ENCODE measurements at places on chromosomes 6 and 20. TPM values are rescaled to one million over a fixed set of nuclear protein-coding genes. Genes with fewer than 3 reads are reported as not detected.
A peak's percentile ranks its signal among the peaks of the same experiment; 100 is the strongest.

The RIMS4 gene
- total RNA-seq = 4.1 TPM

The CLIC1 gene
- total RNA-seq = 305 TPM

The FNDC11 gene
- 1.5 TPM for total RNA-seq

The WTAP gene
- 126 TPM for total RNA-seq

The HLA-DMB gene
- total RNA-seq = 0.59 TPM

The NT5E gene
- total RNA-seq = 0.28 TPM

The RAB44 gene
- total RNA-seq = not detected

GRCh38 chr6:130697271-130697994 lies 129.8 kb upstream of the SMLR1 start:
- no peaks in the 10 kb centered on the region for H3K36me3 ChIP-seq
- no peaks in the 10 kb centered on the region for H3K27me3 ChIP-seq
- peaks cover 8% of the 10 kb centered on the region for H3K4me1 ChIP-seq
- no peak for DNase-seq

- peaks cover 2% of the 10 kb centered on the region for H3K27me3 ChIP-seq
- peak overlapping the region; percentile 57 for H3K27ac ChIP-seq
- no peak overlapping the region for H3K4me3 ChIP-seq
- peaks cover 8% of the 10 kb centered on the region for H3K4me1 ChIP-seq
- peak; percentile 84 for DNase-seq
- no peaks in the 10 kb centered on the region for H3K36me3 ChIP-seq
Measured at GRCh38 chr6:36123270-36124139, 6.8 kb upstream of the MAPK13 start.

DNA sequence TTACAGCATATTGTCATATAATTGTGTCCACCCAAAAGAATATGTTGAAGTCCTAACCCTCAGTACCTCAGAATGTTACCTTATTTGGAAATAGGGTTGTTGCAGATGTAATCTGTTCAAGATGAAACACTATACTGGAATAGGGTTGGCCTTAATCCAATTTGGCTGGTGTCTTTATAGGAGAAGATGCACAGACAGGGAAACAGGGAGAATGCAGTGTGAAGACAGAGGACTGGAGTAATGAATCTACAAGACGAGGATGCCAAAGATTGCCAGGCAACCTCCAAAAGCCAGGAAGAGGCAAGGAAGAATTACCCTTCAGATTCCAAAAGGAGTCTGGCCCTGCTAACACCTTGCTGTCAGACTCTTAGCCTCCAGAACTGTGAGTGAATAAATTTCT lies 482.9 kb downstream of the PTPRT start:
- peaks cover 3% of the 10 kb centered on the region for H3K36me3 ChIP-seq
- H3K4me3 ChIP-seq = no peak overlapping the region
- H3K27me3 ChIP-seq = peaks cover 5% of the 10 kb centered on the region
- no peak overlapping the region for H3K27ac ChIP-seq

- H3K27me3 ChIP-seq = no peaks in the 10 kb centered on the region
- no peak for DNase-seq
- H3K36me3 ChIP-seq = no peaks in the 10 kb centered on the region
Measured at GRCh38 chr20:38395165-38395564, 40.0 kb downstream of the SNHG17 start.

DNA sequence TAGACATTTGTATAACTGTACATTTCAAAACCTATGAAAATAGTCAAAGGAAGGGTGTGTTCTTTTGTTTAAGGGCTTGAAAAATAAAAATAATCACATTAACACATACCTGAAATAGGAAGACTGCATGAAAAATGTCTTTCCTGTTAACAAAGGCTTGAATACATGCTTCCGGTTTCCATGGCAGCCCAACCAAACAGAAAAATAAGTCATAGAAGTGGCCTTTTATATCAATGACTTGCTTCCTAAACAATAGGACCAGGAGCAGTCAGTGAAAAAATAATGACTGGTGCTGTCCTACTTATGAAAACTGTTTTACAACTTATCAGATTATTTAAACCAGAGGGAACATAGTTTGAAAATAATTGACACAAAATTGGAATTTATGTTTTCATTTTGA lies 412.6 kb upstream of the PLCB4 start:
- no peak for DNase-seq
- H3K4me3 ChIP-seq = no peak overlapping the region
- H3K36me3 ChIP-seq = peaks cover 6% of the 10 kb centered on the region
- H3K4me1 ChIP-seq = peaks cover 15% of the 10 kb centered on the region
- H3K27me3 ChIP-seq = no peaks in the 10 kb centered on the region

- no peaks in the 10 kb centered on the region for H3K4me1 ChIP-seq
- no peak overlapping the region for H3K4me3 ChIP-seq
- H3K36me3 ChIP-seq = no peaks in the 10 kb centered on the region
- H3K27me3 ChIP-seq = peaks cover 16% of the 10 kb centered on the region
Measured at GRCh38 chr6:159399751-159400221, 230.6 kb downstream of the FNDC1 start.

DNA sequence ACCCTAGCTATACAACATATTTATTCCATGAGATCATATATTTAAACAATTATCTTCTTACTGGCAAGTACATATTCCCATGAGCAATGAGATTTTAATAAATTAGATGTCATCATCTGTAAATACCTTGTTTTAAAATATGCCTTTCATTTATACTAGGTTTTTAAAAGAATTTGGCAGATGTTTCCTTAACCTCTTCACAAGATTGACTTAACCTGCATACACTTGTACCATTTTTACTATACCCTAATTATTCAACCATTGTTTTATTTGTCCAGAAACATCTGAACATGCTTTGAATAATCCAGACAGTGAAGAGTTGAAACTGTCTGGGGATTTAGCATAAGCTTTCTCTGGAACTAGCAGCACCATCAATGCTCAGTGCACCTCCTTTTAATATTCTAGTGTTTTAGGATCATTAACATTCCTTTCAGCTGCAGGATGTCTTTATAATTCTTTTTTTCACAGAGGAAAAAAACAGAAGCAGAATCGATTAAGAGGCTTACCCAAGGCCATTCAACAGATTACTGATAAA lies 188.0 kb upstream of the TENT5A start:
- H3K27ac ChIP-seq = no peak overlapping the region
- H3K27me3 ChIP-seq = no peaks in the 10 kb centered on the region
- H3K36me3 ChIP-seq = no peaks in the 10 kb centered on the region
- no peak overlapping the region for H3K4me3 ChIP-seq
- DNase-seq = no peak

GRCh38 chr20:38805958-38806854 lies 709 bp downstream of the PPP1R16B start:
- DNase-seq = peak; percentile 23
- no peaks in the 10 kb centered on the region for H3K36me3 ChIP-seq
- H3K4me3 ChIP-seq = peak overlapping the region; percentile 87
- no peak overlapping the region for H3K27ac ChIP-seq
- peaks cover 27% of the 10 kb centered on the region for H3K4me1 ChIP-seq
- H3K27me3 ChIP-seq = peaks cover 47% of the 10 kb centered on the region

- no peak overlapping the region for H3K27ac ChIP-seq
- DNase-seq = no peak
- peaks cover 9% of the 10 kb centered on the region for H3K4me1 ChIP-seq
- H3K36me3 ChIP-seq = no peaks in the 10 kb centered on the region
- H3K4me3 ChIP-seq = no peak overlapping the region
Measured at GRCh38 chr20:57093766-57094165, 172.7 kb downstream of the BMP7 start.

GRCh38 chr6:106118835-106119431 lies 32.8 kb downstream of the PRDM1 start:
- no peaks in the 10 kb centered on the region for H3K36me3 ChIP-seq
- H3K4me1 ChIP-seq = peaks cover 11% of the 10 kb centered on the region
- H3K4me3 ChIP-seq = no peak overlapping the region
- no peak for DNase-seq
- H3K27ac ChIP-seq = no peak overlapping the region

- peaks cover 46% of the 10 kb centered on the region for H3K27me3 ChIP-seq
- DNase-seq = no peak
- peaks cover 20% of the 10 kb centered on the region for H3K4me1 ChIP-seq
- H3K4me3 ChIP-seq = peak overlapping the region; percentile 38
- no peaks in the 10 kb centered on the region for H3K36me3 ChIP-seq
- H3K27ac ChIP-seq = no peak overlapping the region
Measured at GRCh38 chr6:136987526-136987925, 57.2 kb downstream of the IL20RA start.

GRCh38 chr6:169253337-169254238 lies at the start of gene THBS2:
Gene THBS2 (minus strand): TSS chr6:169253846. CDS start chr6:169250784, 3,062 bp downstream.
- H3K27me3 ChIP-seq = peaks cover 77% of the 10 kb centered on the region
- no peak within 1 kb of the TSS for H3K27ac ChIP-seq
- no peaks in the 10 kb centered on the region for H3K36me3 ChIP-seq
- H3K4me3 ChIP-seq = peak within 1 kb of the TSS; percentile 82
- peaks cover 24% of the 10 kb centered on the region for H3K4me1 ChIP-seq

- H3K4me3 ChIP-seq = no peak overlapping the region
- no peaks in the 10 kb centered on the region for H3K27me3 ChIP-seq
- no peaks in the 10 kb centered on the region for H3K4me1 ChIP-seq
- peak overlapping the region; percentile 30 for H3K27ac ChIP-seq
Measured at GRCh38 chr6:22236626-22237414, 60.0 kb downstream of the PRL start.

DNA sequence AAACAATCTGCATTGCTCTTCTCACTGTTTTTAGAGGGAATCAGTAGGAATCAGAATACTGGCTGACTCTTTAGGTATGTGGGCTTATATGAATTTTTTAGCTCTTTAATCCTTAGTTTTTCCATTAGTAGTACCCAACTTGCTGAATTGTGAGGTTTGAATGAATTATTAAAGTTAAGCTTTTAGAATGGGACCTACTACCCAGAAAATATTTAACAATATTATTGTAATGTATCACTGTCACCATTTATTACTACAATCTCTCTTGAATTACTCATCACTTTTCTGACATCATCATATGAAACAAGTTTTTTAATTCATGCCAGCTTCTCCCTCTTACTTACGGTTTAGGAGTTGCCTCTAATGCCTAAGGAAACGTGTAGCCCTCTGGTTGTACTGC lies 212.7 kb downstream of the BCKDHB start:
- DNase-seq = no peak
- H3K4me1 ChIP-seq = peaks cover 10% of the 10 kb centered on the region
- peaks cover 2% of the 10 kb centered on the region for H3K36me3 ChIP-seq
- H3K27ac ChIP-seq = no peak overlapping the region

DNA sequence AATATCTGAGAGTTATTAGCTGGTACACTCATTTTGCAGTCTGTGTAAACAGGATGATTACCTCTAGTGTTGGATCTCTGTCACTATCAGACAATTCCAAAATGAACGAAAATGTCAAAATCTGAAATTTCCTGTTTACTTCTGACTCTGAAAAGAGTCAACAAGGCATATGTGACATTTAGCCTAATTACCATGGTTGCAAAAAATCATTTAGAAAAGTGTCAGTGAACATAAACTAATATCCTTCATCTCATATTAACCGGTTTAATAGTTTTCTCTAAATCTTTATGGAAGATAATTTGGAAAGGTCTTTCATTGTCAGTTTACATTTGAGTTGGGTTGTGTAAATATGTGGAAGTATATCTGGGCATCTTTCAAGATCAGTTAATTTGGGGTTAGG lies 431.8 kb upstream of the HSF2 start:
- H3K27ac ChIP-seq = no peak overlapping the region
- H3K36me3 ChIP-seq = no peaks in the 10 kb centered on the region
- no peak overlapping the region for H3K4me3 ChIP-seq
- DNase-seq = no peak

- peaks cover 12% of the 10 kb centered on the region for H3K4me1 ChIP-seq
- H3K36me3 ChIP-seq = no peaks in the 10 kb centered on the region
- H3K27me3 ChIP-seq = no peaks in the 10 kb centered on the region
- H3K27ac ChIP-seq = no peak overlapping the region
- H3K4me3 ChIP-seq = no peak overlapping the region
Measured at GRCh38 chr6:15598273-15598798, 64.5 kb downstream of the DTNBP1 start.

- H3K4me3 ChIP-seq = no peak overlapping the region
- no peaks in the 10 kb centered on the region for H3K4me1 ChIP-seq
- H3K36me3 ChIP-seq = no peaks in the 10 kb centered on the region
- H3K27ac ChIP-seq = no peak overlapping the region
Measured at GRCh38 chr6:86857783-86858182, 79.5 kb upstream of the HTR1E start.

- no peak overlapping the region for H3K4me3 ChIP-seq
- DNase-seq = no peak
- no peak overlapping the region for H3K27ac ChIP-seq
- H3K27me3 ChIP-seq = peaks cover 26% of the 10 kb centered on the region
Measured at GRCh38 chr6:57040011-57040410, 6.5 kb upstream of the KIAA1586 start.

GRCh38 chr6:52356017-52356416 lies 5.9 kb upstream of the PAQR8 start:
- no peak for DNase-seq
- no peaks in the 10 kb centered on the region for H3K36me3 ChIP-seq
- H3K27ac ChIP-seq = no peak overlapping the region
- H3K4me1 ChIP-seq = peaks cover 19% of the 10 kb centered on the region
- H3K4me3 ChIP-seq = no peak overlapping the region

GRCh38 chr6:71488186-71488585 lies 199.6 kb downstream of the OGFRL1 start:
- no peaks in the 10 kb centered on the region for H3K36me3 ChIP-seq
- H3K4me3 ChIP-seq = no peak overlapping the region
- no peak overlapping the region for H3K27ac ChIP-seq
- H3K4me1 ChIP-seq = peaks cover 11% of the 10 kb centered on the region

DNA sequence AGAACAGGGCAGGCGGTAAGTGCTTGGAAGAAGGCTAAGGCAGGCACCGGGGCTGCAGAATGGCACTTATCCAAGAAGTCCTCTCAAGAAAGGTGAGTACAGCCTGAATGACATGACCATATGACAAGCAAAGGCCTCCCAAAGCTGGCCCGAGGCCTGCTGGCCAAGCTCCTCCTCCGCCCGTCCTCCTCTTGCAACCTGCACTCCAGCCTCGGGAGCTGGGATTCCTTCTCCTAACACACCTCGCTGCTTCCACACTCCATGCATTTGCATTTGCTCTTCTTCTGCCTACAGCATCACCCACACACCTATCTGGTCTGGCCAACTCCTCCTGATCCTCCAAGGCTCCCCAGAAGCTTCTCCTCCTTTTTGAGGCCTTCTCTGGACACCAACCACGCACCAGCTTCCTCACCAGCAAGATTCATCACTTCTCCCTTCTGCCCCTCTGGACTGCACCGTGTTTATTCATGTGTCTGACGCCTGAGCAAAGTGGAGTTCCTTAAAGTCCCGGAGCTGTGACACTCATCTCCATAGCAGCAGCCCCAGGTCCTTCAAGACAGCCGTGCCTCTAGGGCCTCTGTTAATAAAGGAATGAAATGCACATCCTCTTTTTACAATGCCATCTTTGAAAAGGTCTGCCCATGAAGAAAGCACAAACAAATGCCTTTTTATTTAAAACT lies 32.3 kb downstream of the CNKSR3 start:
- H3K4me1 ChIP-seq = peaks cover 51% of the 10 kb centered on the region
- peak overlapping the region; percentile 13 for H3K4me3 ChIP-seq
- H3K27ac ChIP-seq = peak overlapping the region; percentile 61
- DNase-seq = no peak

GRCh38 chr20:61731363-61732181 lies 334.1 kb downstream of the TAF4 start:
- no peak for DNase-seq
- H3K36me3 ChIP-seq = no peaks in the 10 kb centered on the region
- no peak overlapping the region for H3K4me3 ChIP-seq
- H3K27me3 ChIP-seq = no peaks in the 10 kb centered on the region
- peaks cover 12% of the 10 kb centered on the region for H3K4me1 ChIP-seq
